ENCODE measurements at places on chromosomes 11 and 22.

DNA sequence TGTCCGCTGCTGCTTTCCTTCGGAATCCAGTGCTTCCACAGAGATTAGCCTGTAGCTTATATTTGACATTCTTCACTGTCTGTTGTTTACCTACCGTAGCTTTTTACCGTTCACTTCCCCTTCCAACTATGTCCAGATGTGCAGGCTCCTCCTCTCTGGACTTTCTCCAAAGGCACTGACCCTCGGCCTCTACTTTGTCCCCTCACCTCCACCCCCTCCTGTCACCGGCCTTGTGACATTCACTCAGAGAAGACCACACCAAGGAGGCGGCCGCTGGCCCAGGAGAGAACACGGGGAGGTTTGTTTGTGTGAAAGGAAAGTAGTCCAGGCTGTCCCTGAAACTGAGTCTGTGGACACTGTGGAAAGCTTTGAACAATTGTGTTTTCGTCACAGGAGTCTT is 15.4 kb upstream of the ST14 start:
- no peak for DNase-seq

- no peak for DNase-seq
Measured at GRCh38 chr11:12160680-12161079, 50.3 kb downstream of the MICAL2 start.

DNA sequence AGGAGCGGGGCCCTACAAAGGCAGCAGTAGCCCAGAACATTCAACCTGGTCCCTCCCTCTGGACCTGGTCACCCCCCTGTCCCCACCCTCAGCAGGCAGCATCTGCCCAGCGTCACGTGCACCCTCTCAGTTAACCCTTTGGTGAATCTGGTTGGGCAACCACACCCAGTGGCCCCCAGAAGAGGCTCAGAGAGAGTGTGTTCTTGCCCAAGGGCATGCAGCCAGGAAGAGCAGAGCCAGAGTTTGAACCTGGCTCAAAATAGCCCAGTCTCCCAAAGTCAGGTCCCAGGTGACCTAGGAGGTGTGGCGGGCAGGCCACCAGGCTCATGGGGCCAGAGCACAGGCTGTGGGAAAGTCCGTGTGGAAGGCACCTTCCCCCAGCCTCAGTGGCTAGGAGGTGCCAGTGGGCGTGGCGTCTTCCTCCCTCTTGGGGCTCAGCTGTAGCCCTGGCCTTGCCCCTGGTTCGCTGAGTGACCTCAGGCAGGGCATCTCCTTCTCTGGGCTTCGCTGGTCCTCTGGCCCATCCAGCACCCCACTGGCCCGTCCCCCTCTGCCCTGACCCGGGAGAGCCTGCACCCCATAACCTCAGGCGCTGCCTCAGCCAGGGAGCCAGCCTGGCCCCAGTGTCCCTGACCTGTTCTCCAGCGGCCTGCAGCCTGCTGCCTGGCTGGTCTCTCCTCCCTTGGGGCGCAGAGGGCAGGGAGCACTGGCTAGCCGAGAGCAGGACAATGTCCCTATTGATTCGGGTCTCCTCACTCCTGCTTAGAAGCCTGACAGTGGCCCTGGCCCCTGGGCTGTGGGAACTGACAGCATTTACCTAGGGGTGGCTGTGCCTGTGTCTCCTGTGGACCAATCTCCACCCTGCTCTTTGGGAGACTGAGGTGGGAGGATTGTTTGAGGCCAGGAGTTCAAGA is 7.0 kb downstream of the ALDH3B1 start:
- DNase-seq, result no peak

- no peak for DNase-seq
Measured at GRCh38 chr11:133978794-133979193, 22.0 kb upstream of the IGSF9B start.

DNA sequence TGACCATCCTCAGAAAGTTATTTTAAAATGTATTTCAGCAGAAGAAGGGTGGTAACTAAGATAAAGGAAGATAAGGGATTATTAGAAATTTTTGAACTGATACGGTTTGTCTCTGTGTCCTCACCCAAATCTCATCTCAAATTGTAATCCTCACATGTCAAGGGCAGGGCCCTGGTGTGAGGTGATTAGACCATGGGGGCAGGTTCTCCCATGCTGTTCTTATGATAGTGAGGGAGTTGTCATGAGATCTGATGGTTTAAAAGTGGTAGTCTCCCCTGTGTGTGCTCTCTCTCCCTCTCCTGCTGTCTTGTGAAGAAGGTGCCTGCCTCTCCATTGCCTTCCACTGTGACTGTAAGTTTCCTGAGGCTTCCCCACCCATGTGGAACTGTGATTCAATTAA is 36.1 kb downstream of the CYP2R1 start:
- no peak for DNase-seq
